ENCODE measurements at places on chromosomes 2 and 18. TPM values are rescaled to one million over a fixed set of nuclear protein-coding genes. Genes with fewer than 3 reads are reported as not detected.

BMP10 gene
- not detected for total RNA-seq

SNED1 gene
- 105 TPM for total RNA-seq

NOL4 gene
- not detected for total RNA-seq

YIPF4 gene
- 27.1 TPM for total RNA-seq

DHRS9 gene
- not detected for total RNA-seq

FBXO48 gene
- total RNA-seq: 0.99 TPM

RPS27A gene
- total RNA-seq: 1,779 TPM

IL36G gene
- not detected for total RNA-seq

IGFBP5 gene
- total RNA-seq: 334 TPM

UNC80 gene
- total RNA-seq: not detected

SS18 gene
- total RNA-seq: 22.2 TPM

KLHL29 gene
- total RNA-seq: 2.9 TPM

AQP12A gene
- not detected for total RNA-seq

TFCP2L1 gene
- total RNA-seq: under 0.01 TPM

CCBE1 gene
- 16.2 TPM for total RNA-seq

Measured in fibroblast of the aortic adventitia (primary cell).